Prostate gland (tissue), 2 donors: ENCODE measurements at places on chromosomes 4 and X. TPM values are rescaled to one million over a fixed set of nuclear protein-coding genes. Genes with fewer than 3 reads are reported as not detected.
A peak's percentile ranks its signal among the peaks of the same experiment; 100 is the strongest.

- H3K27ac ChIP-seq = no peak overlapping the region
- H3K4me3 ChIP-seq = no peak overlapping the region
- H3K27me3 ChIP-seq = no peaks in the 10 kb centered on the region
- DNase-seq = peak; percentile 1
- H3K4me1 ChIP-seq = no peaks in the 10 kb centered on the region
These were observed 75.6 kb upstream of the HELT start for GRCh38 chr4:184942444-184943425.

Gene NCAPG
- total RNA-seq = 0.96 TPM

- no peak for DNase-seq
- H3K27me3 ChIP-seq = no peaks in the 10 kb centered on the region
- no peak overlapping the region for H3K27ac ChIP-seq
- H3K4me3 ChIP-seq = no peak overlapping the region
These were observed 58.7 kb downstream of the RWDD4 start for GRCh38 chr4:183600189-183600685.

Gene HAND2
- total RNA-seq = 7.5 TPM

Gene CA5B
- total RNA-seq = 35.7 TPM

DNA sequence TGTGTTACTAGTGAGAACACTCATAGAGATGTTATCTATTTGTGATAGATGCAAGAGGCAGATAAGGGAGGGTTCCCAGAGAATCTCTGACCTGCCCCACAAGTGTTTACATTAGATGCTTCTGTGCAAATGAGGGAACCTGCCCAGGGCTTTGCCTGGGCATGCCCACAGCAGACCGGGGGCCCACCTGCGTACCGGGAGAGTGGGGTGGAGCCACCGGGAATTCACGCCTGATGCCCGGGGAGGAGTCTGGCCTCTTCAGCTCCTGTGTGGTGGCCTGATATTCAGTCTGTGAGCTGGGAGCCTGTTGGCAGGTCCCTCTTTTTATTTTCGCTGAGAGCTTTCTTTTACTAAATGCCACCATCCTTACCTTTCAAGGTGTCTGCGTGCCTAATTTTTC lies 155.7 kb downstream of the SNCA start:
- H3K4me1 ChIP-seq = no peaks in the 10 kb centered on the region
- DNase-seq = peak; percentile 69
- H3K27ac ChIP-seq = no peak overlapping the region
- no peaks in the 10 kb centered on the region for H3K27me3 ChIP-seq
- no peak overlapping the region for H3K4me3 ChIP-seq

DNA sequence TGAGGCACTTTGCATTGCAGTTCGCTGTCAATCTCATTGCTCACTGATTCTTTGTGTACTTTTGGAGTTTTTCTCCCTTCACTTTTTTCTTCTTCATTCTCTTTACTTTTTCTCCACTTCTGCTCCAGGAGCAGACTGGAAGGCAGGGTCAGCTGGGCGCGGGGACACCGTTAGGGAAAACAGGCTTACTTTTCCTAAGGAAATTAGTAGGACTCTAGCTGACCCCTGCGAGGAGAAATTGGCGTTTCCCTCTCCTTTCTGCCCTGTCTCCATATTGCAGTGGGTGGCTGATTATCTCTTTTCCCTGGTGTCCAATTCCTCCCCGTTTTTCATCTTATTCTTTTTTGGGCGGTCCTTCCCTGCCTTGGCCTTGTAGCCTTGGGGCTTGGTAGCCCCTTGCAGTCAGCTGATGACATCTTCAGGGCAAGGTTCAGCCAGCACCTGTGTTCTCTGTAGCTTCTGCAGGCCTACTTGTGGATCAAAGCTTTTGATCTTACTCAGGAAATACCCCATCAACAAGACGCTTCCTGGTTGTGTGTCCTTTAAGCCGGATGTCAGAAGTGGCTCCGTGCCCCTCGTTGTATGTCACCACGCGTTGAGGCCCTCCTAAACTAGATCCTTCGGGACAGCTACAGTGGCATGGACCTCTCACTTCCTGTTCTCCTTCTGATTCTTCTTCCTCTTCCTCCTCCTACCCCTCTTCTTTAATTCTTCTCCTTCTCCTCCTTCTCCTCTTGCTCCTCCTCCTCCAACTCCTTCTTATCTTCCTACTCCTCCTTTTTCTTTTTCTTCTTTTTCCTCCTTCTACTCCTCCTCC lies 36.1 kb downstream of the NBDY start:
- H3K36me3 ChIP-seq = no peaks in the 10 kb centered on the region
- H3K27me3 ChIP-seq = no peaks in the 10 kb centered on the region
- DNase-seq = no peak
- H3K4me1 ChIP-seq = no peaks in the 10 kb centered on the region
- H3K4me3 ChIP-seq = no peak overlapping the region

Gene USP46
- total RNA-seq = 9.2 TPM

DNA sequence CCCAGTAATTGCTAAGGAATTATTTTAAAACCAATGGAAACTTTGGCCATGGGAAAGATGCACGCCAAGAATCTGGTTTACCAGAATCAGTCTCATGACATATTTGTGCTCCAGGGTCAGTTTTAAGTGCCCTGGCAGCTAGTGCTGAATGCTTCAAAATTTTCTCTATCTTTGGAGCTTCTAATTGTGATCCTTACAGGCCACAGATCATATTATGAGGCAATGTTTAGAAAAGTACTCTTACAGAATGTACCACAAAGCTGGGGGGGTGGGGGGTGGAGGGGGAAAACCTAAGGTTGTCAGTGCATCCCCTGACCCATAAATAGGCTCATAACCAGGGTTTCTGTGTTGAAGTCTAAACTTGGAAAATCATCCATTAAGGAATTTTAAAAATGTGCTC lies 514.5 kb downstream of the INPP4B start:
- no peaks in the 10 kb centered on the region for H3K27me3 ChIP-seq
- no peak overlapping the region for H3K4me3 ChIP-seq
- no peak for DNase-seq
- H3K27ac ChIP-seq = no peak overlapping the region
- H3K4me1 ChIP-seq = no peaks in the 10 kb centered on the region
